ENCODE measurements at places on chromosomes 16 and 17.

DNA sequence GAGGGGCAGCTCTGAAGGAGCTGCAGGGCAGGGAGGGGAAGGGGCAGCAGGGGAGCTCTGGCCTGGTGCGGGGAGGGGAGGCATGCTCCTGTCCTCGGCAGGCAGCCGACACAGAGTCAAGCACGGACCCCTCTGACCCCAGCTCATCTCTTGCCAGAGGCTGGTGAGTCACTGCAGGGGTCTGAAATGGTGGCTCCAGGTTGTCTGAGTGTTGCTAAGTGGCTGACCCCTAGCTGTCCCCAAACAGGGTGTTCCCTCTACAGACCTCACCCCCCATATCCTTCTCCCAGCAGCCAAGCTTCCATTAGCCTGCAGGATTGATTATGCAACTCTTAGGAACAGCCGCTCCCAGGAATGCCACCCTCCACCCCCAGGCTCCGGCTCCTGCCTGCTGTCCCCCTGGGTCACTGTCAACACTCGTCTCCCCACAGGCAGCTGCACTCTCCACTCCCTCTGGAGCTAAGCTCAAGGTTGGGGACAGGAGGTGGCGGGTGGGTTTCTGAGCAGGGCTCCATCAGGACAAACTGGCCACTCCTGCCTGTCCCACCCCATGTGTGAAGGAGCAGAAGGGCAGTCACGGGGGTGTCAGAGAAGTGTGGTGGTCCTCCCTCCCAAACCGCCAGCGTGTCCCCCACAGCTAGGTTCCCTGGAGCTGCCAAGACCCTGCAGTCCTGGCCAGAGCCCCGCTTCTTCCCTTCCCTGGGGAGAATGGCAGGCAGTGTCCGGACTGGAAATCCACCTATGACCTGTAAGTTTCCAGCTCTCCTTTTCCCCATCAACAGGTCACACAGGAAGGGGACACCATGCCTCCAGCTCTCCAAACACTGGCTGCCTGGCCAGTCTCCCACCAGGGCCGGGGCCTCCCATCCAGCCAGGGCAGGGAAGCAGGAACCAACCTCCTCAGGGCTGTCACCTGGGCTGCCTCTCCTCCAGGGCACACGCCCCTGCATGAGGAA is 1.0 kb downstream of the MYLK3 start:
- no peak for DNase-seq
- no peaks in the 10 kb centered on the region for H3K27me3 ChIP-seq
- no peak overlapping the region for H3K27ac ChIP-seq
- H3K4me1 ChIP-seq: no peaks in the 10 kb centered on the region
- H3K4me3 ChIP-seq: no peak overlapping the region

DNA sequence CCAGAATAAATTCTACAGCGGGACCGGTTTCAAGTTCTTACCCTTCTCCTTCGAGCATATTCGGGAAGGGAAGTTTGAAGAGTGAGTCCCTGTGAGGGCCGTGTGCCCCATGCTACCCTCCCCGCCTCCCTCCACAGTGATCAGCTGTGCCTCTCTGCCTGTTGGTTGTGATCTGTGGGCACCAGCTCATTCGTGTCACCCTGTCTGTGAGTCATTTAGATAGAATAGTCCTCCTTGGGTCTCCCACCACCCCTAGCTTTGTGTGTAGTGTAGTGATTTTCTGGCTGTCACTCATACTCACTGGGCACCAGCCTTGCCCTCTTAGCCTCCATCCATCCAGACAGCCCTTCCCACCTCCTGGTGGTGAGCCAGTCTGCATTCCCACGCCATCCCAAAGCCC is 15.0 kb upstream of the NAGLU start:
- peak overlapping the region; percentile 24 for H3K27ac ChIP-seq
- no peaks in the 10 kb centered on the region for H3K27me3 ChIP-seq
- H3K4me1 ChIP-seq: peaks cover 71% of the 10 kb centered on the region

DNA sequence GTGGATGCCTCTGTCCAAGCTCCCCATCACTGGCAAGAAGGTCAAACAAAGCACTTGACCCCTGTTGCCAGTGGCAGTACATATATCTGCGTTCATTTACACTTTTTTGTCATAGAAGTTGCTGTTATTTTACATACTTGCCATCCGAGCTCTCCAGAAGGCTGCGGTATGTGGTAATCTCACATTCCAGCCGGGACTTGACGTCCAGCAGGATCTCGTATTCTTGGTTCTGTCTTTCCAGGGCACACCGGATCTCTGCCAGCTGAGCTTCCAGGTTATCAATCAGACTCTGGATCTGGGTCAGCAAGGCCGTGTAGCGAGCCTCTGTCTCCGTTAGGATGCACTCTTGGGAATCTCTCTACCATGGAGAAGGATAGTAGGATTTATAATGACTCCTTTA is 6.6 kb downstream of the KRT39 start:
- H3K27me3 ChIP-seq: no peaks in the 10 kb centered on the region
- DNase-seq: no peak
- H3K4me1 ChIP-seq: no peaks in the 10 kb centered on the region

GRCh38 chr17:43442711-43443110 is 41.1 kb upstream of the DHX8 start:
- DNase-seq: no peak
- no peaks in the 10 kb centered on the region for H3K4me1 ChIP-seq
- no peaks in the 10 kb centered on the region for H3K36me3 ChIP-seq
- no peaks in the 10 kb centered on the region for H3K27me3 ChIP-seq
- no peak overlapping the region for H3K4me3 ChIP-seq

GRCh38 chr17:2239882-2240430 is 63.6 kb downstream of the SMG6 start:
- H3K36me3 ChIP-seq: no peaks in the 10 kb centered on the region
- no peaks in the 10 kb centered on the region for H3K4me1 ChIP-seq
- H3K27ac ChIP-seq: peak overlapping the region; percentile 86
- no peak for DNase-seq
- H3K27me3 ChIP-seq: no peaks in the 10 kb centered on the region

All from small intestine (tissue), 16 donors.